ENCODE measurements at places on chromosomes 12 and 14.

- DNase-seq = no peak
Observed at GRCh38 chr12:3342051-3342450, 149.0 kb upstream of the PRMT8 start.

- peak; percentile 63 for DNase-seq
Observed at GRCh38 chr14:68978172-68978911, 760 bp downstream of the ACTN1 start.

- DNase-seq = no peak
Observed at GRCh38 chr14:104665657-104666522, 23.5 kb upstream of the INF2 start.

GRCh38 chr14:81153187-81153586 is 67.6 kb downstream of the GTF2A1 start:
- no peak for DNase-seq

- DNase-seq = no peak
Observed at GRCh38 chr12:54432815-54433164, 13.7 kb upstream of the ITGA5 start.

DNA sequence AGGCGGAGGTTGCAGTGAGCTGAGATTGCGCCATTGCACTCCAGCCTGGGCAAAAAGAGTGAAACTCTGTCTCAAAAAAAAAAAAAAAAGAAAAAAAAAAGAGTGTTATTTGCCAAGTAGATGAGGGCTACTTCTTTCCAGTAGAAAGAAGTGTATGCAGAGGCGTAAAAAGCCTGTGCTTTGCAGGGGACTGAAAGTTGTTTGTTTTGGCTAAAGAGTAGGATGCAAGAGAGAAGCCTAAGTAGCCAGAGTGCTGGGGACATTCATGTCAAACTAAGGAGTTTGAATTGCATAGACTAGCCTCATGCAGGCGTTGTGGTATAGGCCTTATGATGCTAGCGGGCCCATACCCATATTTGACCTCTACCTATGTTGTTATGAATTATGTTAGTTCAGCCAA is 9.5 kb downstream of the HSD17B6 start:
- no peak for DNase-seq

- no peak for DNase-seq
Observed at GRCh38 chr12:117152793-117153775, 37.2 kb downstream of the FBXO21 start.

- DNase-seq = no peak
Observed at GRCh38 chr12:103686026-103686425, 99.0 kb downstream of the STAB2 start.

GRCh38 chr12:115464661-115465060 is 780.7 kb upstream of the TBX3 start:
- no peak for DNase-seq

DNA sequence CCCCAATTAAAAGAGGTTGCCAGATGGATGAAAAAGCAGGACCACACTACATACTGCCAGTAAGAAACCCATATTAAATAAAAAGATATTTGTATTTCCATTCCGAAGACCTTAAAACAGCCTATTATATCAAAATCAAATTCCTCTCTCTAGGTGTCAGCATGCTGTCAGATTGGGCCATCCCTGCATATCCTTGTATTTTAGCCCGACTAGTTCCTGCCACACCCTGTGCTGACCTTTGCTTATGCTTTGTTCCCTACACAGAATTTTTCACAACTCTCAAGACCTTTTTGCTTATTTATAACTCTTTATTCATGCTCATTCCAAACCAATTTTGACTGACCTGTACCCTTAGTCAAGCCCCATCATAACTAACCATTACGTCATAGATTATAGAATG is 12.8 kb downstream of the GSKIP start:
- DNase-seq = no peak

DNA sequence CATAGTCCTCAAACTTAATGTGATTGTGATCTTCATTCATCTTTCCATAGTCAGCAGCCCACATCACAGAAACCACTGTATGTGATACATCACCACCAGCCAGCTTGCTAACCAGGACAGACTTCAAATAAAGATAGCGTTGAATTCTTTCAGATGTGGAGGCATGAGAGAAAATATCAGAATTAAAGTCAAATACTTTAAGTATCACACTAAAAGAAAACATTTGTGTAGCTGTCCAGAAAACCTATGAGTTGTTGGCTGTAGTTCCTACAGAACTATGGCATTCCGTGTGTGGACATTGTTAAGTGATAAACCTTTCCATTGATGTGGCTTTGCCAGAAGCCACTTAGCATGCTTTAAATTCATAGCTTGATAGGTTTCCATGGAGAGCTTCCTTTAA is 105.1 kb downstream of the LLPH start:
- no peak for DNase-seq
